Motor neuron (in vitro differentiated cells): ENCODE measurements at places on chromosomes 7 and 10. TPM values are rescaled to one million over a fixed set of nuclear protein-coding genes. Genes with fewer than 3 reads are reported as not detected.

The SPDYE9 gene
- 0.49 and 0.81 TPM in 2 replicates for total RNA-seq

DNA sequence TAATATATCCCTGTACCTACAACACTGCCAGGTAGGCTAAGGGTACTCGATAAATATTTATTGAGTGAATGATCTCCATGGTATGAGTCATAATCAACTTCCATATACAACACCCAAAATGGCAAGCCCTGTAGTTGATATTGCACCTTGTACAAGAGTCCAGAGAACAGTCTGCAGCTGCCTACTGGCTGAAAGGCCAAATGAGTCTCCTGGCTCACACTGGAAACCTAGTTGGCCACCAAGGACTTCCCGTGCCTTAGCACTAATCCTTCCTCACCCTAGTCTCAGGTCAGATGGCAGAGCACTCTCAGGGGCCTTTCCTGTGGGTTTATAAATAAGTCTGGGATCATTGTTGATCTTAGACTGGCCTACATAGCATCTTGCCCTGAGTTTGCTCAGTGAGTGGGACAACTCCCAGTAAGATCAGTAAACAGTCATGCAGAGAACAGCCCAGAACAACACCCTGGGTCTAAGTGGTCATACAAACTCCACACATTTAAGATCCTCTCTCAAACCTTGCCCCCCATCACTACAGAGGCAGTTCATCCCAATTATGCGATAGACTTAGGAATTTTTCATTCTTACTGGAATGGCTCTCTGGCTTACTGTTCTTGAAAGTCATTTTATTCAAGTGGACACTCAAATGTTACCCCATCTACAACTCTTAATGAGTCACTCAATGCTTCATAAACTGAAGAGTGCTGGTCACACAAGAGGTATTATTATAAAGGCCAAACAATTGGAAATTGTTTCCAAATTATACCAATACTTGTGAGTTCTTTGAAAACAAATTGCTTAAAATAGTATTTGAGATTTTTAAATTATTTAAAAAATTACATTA is 14.7 kb upstream of the SLC16A9 start:
- peak; percentile 54 for ATAC-seq

- ATAC-seq, result no peak
Observed at GRCh38 chr7:47380325-47381133, 201.4 kb downstream of the TNS3 start.

GRCh38 chr10:30080161-30080560 is 20.8 kb upstream of the JCAD start:
- ATAC-seq, result no peak

The ARHGEF5 gene
- 0.50 TPM in 1 of 2 replicates, not detected in the other for total RNA-seq

GRCh38 chr7:2403718-2404648 is 572 bp downstream of the CHST12 start:
- ATAC-seq, result peak; percentile 44

The KCNIP2 gene
- total RNA-seq, result 8.8 TPM in 2 replicates

GRCh38 chr10:4470231-4470835 is 355.7 kb upstream of the AKR1E2 start:
- ATAC-seq, result peak; percentile 22

DNA sequence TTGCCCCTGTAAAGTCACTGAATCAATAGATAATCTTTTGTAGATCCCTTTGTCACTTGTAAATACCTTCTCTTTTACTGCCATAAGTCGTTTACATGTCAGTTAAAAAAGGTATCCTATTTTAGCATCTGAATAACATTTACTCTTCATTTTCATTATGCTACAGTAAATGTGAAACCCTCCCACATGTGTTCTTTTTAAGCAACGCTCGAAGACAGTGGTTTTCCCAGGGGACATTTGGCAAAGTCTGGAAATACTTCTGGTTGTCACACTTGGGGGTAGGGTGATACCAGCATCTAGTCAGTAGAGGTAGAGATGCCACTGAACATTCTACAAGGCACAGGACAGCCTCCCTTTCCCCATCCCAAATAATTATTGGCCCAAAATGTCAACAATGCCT is 23.7 kb downstream of the ATAD1 start:
- ATAC-seq, result no peak

DNA sequence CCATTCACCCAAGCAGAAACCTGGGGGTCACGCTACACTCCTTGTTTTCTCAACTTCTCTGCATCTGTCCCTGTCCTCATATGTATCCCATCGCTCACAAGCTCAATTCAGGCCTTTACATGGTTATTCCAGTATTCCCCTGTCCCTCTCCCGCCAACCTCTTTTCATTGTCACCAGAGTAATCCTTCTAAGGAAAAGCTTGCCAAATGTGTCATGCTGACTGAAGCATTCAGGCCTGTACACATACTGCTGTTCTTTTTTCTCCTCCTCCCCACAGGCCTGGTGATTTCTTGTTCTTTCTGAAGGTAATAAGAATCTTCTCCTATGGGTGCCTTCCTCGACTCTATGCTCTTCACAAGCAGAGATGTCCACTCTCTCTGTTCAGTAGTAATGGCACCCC is 282.2 kb downstream of the PHTF2 start:
- ATAC-seq, result no peak

The LIPJ gene
- 0.47 and 0.49 TPM in 2 replicates for total RNA-seq

The DNAH11 gene
- 0.19 and 1.3 TPM in 2 replicates for total RNA-seq

DNA sequence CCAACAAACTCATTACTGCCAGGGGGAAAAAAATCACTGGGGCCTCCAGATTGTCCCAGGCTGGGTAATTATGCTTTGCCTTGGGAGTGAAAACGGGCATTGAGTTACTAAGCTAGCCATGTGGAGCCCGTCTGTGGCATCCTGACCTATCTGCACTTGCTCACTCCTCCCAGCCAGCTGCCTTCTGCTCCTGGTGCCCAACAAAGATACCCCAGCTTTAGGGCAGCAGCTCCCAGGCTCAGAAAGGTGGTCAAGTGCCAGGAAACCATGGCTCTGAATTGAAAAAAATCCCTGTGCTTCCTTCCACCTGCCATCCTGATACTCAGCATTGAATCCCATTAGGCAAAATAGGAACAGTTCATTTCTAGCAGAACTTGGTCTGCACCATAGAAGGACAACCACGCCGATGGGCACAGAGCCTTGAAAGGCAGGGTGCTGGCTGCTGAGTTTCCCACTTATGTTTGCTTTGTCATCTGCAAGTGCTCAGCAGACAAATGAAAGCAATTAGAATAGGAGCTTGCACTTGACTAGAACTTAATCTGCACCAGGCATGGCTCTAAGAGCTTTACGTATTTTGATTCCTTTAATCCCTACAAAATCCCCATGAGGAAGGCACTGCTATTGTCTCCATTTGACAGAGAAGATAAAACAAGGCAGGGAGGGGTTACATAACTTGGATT is 42.8 kb downstream of the HSPA12A start:
- ATAC-seq, result no peak

The HOXA4 gene
- 12.3 and 17.3 TPM in 2 replicates for total RNA-seq

The ANKRD2 gene
- not detected in 2 replicates for total RNA-seq

The CARD11 gene
- total RNA-seq, result 0.76 and 1.5 TPM in 2 replicates

- ATAC-seq, result peak; percentile 65
Observed at GRCh38 chr7:84735011-84735410, 451.8 kb downstream of the SEMA3D start.

DNA sequence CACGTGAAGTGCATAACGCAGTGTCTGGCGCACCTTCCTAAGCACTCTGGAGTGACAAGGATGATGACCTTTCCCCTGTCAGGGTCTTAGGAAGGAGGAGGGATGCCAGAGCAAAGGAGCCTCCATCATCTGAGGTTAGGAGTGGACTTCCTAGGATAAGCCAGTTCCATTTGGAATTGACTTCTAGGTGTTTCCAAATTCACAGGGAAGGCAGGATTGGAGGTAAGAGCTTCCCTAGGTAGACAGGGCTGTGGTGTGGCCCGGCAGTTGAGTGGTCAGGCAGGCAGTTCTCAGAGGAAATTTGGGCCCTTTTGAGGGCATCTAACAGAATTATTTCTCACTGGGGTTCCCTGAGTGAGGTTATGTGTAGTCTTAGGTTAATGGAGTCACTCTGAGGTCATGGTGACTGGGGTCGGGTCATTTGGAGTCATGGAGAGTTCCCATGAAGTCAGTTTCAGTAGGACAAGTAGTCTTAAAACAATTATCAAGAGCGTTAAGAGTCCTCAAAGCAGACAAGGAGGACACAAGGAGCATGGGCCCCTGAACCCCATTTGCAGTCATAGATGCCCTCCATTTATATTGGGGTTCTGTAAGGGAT is 8.2 kb downstream of the PPIF start:
- ATAC-seq, result no peak

GRCh38 chr7:1752111-1752510 is 82.0 kb downstream of the ELFN1 start:
- ATAC-seq, result no peak

DNA sequence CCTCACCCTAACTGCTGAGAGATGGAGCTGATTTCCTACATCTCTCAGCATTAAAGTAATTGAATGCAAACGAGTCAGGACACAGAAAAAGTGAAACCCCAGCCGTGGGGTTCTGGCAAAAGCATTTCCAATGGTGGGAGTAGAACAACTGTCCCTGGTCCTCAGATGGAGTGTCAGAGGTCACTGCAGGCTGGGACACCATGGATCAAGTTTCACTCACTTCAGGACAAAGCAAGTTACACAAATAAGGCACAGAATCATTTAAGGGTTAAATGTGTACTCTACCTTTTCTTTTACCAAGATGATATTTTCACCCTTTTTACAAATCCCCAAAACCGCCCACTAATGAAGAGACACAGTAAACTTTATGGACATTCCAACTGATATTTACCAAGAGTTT is 607.8 kb downstream of the PARD3 start:
- ATAC-seq, result no peak

DNA sequence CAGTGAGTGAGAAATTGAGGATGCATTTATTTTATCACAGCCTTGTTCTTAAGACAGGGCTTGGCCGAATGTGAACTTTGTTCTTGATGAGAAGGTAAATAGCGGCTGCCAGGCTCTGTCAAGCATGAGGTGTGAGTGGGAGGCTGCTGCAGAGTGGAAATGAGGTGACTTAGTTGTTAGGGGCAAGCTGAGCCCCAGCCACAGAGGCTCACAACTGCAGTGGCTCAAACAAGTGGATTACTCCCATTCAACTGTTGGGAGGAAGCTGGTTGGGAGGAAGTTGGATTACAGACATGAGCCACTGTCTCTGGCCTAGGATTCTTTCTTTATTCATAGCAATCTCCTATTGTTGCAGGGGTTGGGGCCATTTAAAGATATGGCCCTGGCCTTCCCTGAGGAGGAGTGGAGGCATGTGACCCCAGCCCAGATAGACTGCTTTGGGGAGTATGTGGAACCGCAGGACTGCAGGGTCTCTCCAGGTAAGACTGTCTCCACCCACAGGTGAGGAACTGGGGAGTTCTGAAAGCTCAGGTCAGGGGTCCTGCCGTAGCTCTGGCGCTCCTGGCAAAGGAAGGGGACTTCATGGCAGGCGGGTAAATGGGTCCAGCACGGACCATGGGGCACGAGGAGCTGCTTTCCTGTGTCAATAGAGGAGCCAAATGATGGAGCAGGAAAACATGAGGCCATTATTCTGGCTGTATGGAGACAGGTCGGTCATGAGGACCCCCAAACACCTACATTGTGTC is 7.1 kb downstream of the ZSCAN25 start:
- ATAC-seq, result no peak

DNA sequence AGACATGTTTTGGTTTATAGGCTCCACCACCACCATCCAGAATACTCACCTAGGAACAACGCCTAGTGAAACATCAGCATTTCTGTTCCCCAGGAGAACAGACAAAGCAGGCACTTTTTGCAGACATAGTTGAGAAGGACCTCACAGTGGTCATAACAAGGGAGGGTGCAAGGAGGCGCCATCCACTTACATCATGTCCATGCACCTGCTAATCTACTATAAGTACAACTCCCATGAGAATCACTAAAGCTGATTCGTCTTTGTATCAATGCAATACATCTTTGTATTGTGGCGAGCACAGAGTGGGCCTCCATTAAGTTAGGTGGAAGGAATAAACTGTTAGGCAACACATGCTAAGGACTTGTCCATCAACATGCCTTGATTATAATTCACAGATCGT is 207.1 kb downstream of the KCNMA1 start:
- no peak for ATAC-seq

- peak; percentile 41 for ATAC-seq
Observed at GRCh38 chr10:108982159-108982558, 941.2 kb downstream of the XPNPEP1 start.

GRCh38 chr7:6545398-6546126 is 5.7 kb downstream of the GRID2IP start:
- no peak for ATAC-seq

GRCh38 chr10:75295868-75296441 is 60.2 kb upstream of the COMTD1 start:
- no peak for ATAC-seq

The ZNF487 gene
- 2.5 and 4.1 TPM in 2 replicates for total RNA-seq

The PAX4 gene
- total RNA-seq, result not detected in 2 replicates

- no peak for ATAC-seq
Observed at GRCh38 chr10:125886914-125887512, 5.9 kb upstream of the DHX32 start.

DNA sequence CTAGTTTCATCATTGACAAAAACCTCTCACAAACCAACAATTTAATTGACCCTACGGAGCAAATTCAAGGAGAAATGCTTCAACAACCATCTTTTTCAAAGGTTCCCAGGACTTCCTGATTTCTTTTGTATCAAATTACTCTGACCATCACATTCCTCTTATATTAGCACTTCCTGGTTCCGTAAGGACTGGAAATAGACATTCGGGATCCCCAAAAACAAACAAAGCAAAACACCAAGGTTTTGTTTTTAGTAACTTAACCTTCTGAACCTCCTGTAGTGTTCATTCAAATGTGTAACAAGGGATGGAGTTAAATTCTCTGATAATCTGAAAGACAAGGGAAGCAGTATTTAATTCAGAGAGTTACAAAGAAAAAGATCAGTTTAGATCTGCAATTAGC is 387.6 kb upstream of the NRP1 start:
- ATAC-seq, result no peak

DNA sequence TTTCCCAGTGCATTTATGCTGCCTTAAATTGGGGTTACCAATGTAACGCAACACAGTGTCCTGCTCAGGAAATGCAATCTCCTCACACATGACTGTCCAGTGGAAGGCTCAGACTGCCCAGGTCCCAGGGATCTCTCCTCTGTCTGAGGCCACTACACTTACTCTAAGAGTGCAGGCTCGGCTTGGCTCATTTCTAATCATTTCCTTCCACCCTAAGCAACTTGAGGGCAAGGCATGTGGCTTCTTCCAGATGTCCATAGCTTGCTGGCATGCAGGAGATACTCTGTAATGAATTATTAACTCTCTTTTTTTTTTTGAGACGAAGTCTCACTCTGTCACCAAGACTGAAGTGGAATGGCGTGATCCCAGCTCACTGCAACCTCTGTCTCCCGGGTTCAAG is 23.7 kb downstream of the PLAC9 start:
- ATAC-seq, result no peak

The SFRP5 gene
- 0.47 and 0.60 TPM in 2 replicates for total RNA-seq

GRCh38 chr10:76010703-76011102 is 579.3 kb downstream of the LRMDA start:
- ATAC-seq, result no peak
